Airway epithelial cell (primary cell): ENCODE measurements at places on chromosomes 11 and 22. TPM values are rescaled to one million over a fixed set of nuclear protein-coding genes. Genes with fewer than 3 reads are reported as not detected.

CTSW gene
- total RNA-seq = not detected in 2 replicates

PATE3 gene
- not detected in 2 replicates for total RNA-seq

KRTAP5-10 gene
- not detected in 2 replicates for total RNA-seq

KCNJ11 gene
- total RNA-seq = 0.07 and 0.23 TPM in 2 replicates

A4GALT gene
- 17.9 and 27.7 TPM in 2 replicates for total RNA-seq
